ENCODE measurements at places on chromosomes 4 and X.

DNA sequence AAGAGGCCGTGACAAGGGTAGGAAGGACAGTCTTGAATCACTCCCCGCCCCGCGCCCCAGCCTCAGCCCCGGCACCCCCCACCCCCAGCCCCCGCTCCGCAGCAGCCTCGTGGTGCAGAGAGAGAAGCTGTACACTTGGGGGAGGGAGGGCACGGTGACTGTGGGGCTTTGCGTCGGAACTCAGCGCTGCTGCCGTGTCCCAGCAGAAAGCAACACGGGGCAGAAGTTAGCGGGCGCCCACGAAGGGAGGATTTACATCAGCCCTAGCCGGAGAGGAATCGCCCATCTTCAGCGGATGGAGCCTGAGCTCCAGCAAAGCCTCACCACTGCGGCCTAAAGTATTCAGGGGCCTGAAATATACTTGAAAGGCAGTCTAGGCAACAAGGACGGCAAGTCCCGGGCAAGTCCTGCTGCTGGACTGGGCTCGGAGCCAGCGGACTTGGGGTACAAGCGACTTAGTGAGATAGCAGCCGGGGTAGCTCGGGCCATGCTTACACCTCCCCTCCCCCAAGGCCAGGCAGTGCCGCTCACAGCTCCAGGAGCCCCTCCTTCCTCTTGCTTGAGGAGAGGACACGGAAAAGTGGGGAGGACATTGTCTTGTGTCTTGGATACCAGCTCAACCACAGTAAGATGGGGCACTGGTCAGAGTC lies 18.5 kb upstream of the OPN1LW start:
- DNase-seq, result peak; percentile 77

DNA sequence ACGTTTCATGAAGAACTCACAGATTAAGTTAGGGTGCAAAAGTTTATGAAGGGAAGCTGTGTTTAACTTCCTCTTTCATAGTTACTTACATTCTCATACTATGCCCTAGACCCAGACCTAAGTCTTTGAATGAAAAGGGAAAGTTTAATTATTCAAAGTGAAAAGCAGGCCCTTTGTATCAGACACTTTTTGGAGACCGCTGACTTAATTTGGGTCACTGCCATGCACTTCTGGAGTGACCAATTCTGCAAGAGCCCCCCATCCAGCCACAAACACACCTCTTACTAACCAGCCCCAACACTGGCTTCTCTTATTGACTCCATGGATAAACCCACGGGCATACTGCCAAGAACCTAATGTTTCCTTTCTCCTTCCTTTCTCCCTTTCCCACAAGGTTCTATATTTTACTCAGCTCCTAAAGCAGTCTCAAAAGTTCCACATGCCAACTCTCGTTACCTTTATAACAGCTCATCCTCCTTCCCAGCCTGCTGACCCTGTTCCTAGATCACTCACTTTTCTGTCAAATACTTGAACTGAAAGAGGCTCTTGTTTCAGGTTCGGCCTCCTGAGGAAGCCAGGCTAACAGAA lies 34.5 kb downstream of the ABCE1 start:
- peak; percentile 11 for DNase-seq

- no peak for DNase-seq
Measured at GRCh38 chr4:158131027-158131426, 41.8 kb downstream of the GASK1B start.

GRCh38 chr4:23838607-23839006 lies 51.2 kb downstream of the PPARGC1A start:
- no peak for DNase-seq

DNA sequence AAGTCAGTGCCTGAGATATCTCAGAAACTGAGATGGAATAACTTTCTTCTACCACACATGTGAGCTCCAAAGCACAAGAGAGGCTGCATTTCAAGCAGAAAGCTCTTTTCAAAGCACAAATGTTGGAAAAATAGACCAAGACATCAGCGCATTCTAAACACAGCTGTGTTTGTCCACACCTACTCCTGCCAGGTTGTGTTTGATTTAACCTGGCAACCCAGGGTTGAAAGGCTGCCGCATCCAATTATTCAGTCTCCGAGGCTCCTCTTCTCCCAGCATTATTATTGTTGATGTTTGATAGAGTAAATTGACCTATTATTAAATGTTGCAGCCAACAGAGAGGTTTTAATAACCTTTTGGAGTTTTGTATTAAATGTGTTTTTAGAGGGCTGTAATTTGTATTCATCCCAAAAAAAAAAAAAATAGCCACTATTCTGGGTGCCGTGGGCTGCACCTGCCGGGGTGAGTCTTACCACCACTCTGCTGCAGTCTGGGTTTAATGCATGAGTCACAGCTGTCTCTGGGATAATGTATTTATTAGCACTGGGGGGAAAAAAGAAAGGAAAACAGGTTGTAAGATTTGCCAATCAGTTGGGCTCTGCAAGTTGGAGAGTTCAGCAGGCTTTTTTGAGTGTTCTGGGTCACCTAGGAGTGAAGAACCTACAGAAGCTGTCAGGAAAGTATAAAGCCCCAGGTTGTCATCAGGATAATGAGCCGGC lies 105.2 kb upstream of the NOCT start:
- no peak for DNase-seq

- no peak for DNase-seq
Measured at GRCh38 chr4:168129046-168129772, 36.9 kb downstream of the ANXA10 start.

DNA sequence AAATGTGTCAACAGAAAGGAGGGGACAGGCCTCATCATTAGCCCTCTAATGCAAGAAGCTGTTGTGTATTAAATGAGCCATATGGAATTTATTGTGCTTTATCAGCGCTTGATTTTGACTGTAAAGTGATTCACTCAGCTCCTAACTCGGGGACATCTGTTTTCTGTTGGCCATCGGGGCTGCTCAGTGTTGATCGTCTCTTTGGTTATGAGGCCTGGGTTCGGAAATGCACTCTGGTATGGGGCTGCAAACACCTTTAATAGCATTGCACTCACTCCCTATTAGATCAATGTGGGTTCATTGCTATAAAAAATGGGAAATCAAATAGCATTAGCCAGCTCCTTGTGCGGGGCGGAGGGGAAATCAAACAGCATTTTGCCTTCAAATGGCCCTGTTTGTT lies 6.4 kb downstream of the ARX start:
- no peak for DNase-seq

DNA sequence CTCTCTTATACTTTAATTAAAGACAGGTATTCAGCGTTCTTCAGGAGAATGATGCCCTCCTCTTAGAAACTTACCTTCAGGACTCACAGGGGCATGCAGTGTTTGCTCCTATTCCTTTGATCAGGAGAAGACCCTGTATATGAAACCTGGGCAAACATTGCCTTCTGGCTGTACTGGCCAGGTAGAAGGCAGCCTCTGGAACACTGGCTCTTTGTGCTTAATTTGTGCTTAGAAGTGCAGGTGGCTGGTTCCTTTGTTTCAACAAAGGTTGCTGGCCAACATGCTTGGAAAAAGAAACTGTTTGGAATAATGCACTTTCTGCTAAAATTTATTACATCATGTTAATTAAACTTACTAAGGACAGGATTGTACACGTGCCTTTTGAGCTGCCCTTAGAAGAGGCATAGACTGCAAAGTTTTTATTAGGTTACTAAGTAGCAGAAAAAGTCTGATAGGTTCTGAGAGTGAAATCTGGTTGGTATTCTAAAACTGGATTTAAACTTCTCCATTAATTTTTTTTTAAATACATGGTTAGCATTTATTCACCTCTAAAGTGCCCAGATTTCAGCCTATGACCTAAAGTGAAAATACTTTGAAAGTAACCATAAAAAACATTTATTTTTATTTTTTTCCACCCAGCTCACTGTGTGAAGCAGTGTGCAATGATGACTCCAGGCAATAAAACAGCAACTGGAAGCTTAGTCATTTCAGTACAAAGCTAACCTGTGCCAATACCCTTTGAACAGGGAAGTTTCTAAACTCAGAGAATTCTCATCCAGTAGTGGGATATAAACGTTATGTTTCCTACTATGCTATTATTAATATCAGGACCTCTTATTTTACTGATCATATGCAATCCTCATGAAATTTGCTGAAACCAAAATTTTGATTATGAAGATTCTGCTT lies 11.3 kb downstream of the RASSF6 start:
- no peak for DNase-seq

- peak; percentile 1 for DNase-seq
Measured at GRCh38 chr4:146450524-146450923, 71.2 kb downstream of the SLC10A7 start.

DNA sequence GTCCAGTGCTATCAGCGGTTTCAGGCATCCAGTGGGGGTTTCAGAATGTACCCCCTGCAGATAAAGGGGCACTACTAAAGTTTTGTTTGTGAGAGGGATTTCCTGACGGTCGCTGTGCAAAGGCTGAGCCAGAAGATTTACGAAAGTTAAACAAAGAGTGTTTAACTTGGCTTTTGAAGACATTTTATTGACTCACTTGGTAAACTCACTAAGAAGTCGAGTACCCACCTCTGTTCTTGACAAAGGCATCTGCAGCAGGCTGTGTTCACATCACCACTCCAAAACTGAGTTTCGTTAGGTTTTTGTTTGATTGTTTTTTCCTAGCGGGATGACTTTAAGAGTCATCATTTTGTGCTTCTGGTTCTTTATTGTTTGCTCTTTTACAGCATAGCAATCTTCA lies 143.9 kb upstream of the TBL1X start:
- no peak for DNase-seq

DNA sequence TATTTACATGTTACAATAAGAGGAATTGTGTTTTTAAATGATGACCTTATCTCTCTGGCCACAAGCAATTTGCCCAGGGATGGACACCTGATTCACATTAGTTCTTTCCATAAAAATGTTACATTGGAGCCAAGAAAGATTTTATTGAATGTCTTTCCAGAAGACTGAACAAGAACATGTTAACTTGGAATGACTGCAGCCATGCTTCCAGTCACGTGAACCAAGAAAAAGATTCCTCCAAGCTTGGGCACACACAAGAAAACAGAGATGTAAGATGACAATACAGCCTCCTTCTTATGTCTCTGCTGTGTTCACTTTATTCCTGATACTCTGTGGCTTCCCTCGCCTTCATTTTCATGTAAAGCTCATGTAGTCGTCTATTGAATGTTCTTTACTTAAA lies 737.6 kb downstream of the TRIML1 start:
- DNase-seq, result no peak

- no peak for DNase-seq
Measured at GRCh38 chr4:87120010-87120409, 100.4 kb downstream of the KLHL8 start.

GRCh38 chrX:131843987-131844386 lies 179.1 kb upstream of the STK26 start:
- peak; percentile 33 for DNase-seq

DNA sequence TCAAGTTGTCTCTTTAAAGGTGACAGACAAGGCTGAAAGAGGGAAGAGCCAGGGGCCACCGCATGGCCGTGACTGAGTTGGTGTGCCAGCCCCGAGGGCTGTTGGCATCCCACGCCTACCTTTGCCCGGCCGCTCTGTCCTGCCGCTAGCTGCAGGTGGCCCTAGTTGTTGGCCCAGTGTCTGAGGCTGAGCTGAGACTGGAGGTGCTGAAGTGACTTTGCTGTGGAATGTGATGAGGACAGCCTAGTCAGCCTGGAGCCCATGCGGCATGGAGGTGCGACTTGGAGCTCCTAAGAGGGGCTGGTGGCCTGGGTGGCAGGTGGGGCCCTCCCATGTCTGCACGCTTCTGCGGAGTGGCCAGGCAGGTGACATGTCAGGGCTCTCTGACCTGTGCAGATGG lies 6.6 kb downstream of the TADA2B start:
- no peak for DNase-seq

DNA sequence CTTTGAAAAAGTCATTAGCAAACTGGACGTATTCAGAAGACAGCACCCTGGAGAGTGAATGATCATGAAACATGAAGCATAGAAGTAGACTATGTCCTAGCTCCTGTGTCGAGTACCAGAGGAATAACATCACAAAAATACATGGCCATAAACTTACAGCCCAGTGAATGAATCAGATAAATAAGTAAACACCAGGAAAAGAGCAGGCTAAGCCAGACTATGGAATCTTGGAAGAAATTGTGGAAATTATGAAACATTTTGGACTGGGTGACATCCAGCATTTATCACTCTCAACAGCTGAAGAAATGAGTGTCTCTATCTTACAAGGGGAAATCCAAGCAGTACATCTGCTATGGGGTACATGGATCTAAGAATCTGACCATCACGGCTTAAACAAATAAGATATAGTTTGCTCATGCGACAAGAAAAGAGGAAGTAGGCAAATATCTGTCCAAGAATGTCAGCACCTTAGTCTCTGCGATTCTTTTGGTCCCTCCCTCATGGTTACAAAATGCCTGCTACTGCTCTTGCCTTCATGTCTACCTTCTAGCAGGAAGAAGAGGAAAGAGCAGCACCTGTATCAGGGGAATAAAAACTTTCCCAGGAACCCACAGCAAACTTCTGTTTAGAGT lies 481.5 kb downstream of the BCOR start:
- DNase-seq, result no peak

DNA sequence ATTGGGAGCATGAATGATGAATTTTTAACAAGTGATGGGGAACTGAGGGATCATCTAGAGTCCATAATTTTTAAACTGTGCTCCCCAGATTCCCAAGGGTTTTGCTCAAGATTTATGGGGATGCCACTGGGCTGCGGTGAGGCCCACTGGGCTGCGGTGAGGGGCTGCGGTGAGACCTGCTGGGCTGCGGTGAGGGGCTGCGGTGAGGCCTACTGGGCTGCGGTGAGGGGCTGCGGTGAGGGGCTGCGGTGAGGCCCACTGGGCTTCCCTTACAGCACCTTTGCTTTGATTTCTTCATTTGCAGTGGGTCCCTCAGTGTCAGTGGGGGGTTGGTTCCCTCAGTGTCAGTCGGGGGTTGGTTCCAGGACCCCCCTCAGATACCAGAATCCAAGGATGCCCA lies 47.4 kb upstream of the ATOH1 start:
- no peak for DNase-seq

DNA sequence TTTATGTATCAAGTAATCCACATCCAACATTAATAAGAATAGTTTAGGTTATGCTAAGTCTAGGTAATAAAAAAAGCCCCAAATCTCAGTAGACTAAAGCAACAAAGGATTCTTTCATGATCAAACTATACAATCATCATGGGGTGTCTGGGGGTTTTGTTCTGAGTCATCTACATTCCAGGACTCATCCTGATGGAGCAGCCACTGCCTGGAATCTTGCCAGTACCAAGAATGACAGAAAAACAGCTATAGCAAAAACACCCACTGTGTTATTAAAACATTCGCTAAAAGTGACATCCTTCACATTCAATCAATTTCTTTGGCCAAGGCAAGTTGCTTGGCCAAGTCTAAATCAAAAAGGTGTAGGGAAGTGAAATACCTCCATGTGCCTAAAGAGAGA lies 3.9 kb upstream of the ARHGEF38 start:
- DNase-seq, result no peak

DNA sequence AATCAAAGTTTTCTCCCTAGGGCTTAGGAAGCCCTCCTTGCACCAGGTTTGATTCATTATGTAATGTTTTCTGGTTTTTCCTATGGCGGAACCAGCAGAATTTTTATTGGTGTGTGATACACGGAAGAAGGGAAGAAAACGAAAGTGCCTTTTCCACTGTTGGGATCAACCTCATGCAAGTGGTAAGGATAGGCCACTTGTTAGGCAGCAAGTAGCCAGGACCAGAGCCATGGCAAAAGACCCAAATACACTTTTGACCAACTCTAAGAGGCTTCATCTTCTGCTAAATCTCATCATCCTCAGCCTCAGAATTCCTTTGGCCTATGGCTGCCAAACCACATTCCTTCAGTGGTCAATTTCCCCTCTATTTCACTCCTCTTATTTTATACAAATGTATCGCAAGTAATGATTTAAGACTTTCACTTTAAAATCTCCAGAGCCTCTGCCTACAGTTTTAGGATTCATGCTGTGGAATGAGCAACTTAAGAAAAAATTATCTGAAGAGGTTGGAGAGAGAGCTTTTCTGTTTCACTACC lies 21.2 kb downstream of the PPAT start:
- no peak for DNase-seq
